ENCODE measurements at places on chromosomes 1 and 21.

- DNase-seq, result no peak
Measured at GRCh38 chr1:81885291-81885690, 84.6 kb downstream of the ADGRL2 start.

DNA sequence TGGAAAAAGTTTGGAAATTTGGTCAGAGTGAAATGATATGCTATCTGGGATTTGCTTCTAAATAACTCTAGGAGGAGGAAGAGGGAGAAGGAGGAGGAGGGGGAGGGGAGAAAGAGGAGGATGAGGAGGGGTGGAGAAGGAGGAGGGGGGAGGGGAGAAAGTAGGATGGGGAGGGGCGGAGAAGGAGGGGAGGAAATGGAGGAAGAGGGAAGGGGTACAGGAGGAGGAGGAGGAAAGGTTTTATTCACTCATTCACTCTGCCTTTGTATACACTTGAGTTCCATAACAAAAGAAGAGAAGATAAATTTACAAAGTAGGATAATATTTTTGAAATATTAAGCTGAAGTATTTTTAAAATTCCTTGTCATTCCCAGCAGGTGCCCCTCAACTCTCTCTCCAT is 6.3 kb upstream of the VPS26C start:
- DNase-seq, result no peak

DNA sequence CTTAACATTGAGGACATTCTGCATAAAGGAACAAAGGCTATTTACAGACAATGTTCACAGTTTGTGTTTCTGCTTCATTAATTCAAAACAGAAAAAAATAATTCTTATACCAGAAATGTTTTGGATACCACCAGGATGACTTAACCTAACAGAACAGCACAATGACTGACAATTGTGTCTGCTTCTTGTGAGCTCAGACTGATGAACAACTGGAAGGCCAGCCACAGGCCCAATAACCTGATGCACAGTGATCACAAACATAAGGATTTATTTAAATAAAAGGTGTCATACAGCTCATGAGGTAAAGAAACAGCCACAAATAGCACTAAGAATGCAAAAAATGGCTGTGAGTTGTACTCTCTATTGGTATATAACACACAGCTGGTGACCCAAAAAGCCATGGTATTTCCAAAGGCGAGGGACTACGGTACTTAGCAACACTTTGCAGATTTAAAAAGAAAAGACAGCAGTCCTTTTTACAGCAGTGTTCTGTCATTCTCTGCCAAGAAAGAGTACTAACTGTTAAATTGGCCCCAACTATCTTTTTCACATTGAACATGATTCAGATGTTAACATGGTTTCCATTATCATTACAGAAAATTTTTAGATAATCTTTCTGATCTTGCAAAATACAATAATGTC is 32.1 kb upstream of the DDAH1 start:
- no peak for DNase-seq

GRCh38 chr1:115400426-115400825 is 62.4 kb upstream of the NGF start:
- DNase-seq, result no peak

All from RPMI8226 (cell line).